ENCODE measurements at places on chromosomes 16 and 17.

DNA sequence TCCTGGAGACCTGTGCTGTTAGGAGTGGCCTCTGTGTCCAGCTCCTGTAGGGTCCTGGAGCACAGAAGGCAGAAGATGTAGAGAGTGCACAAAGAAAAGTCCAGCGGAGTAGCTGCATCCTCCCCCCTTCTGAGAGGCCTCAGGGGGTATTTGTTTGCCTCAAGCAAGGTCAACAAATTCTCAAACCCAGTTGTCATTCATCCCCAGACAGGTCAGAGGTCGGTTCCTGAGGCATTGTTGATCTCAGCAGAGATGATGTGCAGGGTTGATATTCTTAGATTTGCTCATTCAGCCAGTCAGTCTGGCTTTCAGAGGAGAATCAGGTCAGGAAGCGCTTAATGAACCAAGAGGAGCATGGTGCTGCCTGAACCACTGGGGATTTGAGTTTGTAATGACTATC is 8.3 kb upstream of the RBFOX1 start:
- DNase-seq = no peak

- DNase-seq = no peak
Measured at GRCh38 chr17:7651665-7652387, 1.1 kb downstream of the ATP1B2 start.

DNA sequence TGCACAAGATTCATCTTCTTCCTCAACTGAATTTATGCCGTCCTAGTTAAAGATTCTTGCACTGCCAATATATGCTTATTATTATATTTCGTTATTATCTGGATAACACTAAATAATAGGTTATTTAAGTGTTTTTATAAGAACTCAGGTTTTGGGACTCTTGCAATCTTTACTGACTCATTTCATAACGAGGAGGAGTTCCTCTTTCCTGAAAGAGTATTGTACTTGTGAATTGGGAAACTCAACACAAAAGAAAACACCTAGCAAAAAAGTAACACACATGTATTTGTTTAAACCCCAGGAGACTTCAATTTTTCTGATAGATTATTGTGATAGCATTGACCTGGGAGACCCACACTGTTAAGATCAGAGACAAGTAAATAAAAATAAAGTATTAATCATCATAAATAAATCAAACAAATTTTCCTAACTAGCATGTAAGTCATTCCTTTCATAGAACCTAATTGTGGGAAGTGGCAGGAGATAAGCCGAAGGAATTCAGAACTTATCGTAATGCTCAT is 505.8 kb downstream of the KCNJ2 start:
- no peak for DNase-seq

DNA sequence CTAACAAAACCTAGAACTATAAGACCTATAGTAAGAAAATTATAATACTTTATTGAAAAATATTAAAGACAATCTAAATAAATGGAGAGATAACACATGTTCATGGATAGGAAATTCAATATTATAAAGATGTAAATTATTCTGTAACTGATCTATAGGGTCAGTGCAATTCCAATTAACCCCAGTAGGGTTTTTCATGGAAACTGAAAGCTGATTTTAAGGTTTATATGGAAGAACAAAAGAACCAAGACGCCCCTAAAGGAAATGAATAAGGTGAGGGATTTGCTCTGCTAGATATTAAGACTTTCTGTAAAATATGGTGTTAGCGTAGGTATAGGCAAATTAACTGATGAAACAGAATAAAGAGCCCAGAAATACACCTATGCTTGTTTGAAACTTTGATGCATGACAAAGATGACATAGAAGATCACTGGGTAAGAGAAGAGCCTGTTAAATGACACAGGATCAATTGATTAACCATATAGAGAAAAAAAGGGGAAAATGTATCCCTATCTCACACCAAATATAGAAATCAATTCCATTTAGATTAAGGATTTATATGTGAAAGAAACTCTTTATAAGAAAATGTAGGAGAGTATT is 3.0 kb downstream of the ICAM2 start:
- peak; percentile 54 for DNase-seq

- DNase-seq = no peak
Measured at GRCh38 chr16:84916178-84916577, 95.2 kb downstream of the ZDHHC7 start.

- DNase-seq = no peak
Measured at GRCh38 chr17:73112246-73112645, 19.8 kb upstream of the SLC39A11 start.

DNA sequence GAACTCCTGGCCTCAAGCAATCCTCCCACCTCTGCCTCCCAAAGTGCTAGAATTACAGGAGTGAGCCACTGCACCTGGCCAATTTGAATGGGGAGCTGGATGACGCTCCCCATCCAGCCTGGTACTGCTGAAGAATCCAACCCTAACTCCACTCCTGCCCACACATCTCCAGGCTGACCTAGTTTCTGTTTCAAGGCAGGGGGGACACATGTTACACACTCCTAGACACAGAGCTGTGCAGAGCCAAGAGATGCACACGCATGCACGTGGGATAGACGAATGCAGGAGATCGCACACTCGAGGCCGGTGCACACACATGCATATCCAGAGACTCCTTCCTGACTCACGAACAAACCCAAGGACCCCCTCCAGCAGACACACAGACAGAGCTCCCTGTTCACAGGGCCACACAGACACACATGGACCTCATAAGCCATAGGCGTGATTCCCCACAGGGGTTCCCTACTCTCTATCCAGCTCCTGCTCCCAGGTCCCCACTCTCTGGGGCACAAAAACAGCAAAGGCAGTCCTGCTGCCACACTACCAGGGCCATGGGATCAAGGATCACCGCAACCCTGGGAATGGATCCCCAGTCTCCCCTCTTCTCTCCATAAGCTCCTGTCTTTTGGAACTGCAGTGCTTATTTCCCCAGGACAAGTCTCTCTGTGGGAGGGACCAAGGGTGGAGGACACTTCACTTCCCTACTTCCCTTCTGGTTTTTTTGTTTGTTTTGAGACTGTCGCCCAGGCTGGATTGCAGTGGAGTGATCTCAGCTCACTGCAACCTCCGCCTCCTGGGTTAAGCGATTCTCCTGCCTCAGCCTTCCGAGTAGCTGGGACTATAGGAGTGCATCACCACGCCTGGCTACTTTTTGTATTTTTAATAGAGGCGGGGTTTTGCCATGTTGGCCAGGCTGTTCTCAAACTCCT is 14.4 kb downstream of the EPOP start:
- DNase-seq = no peak

- no peak for DNase-seq
Measured at GRCh38 chr17:21228111-21228510, 14.2 kb upstream of the TMEM11 start.

DNA sequence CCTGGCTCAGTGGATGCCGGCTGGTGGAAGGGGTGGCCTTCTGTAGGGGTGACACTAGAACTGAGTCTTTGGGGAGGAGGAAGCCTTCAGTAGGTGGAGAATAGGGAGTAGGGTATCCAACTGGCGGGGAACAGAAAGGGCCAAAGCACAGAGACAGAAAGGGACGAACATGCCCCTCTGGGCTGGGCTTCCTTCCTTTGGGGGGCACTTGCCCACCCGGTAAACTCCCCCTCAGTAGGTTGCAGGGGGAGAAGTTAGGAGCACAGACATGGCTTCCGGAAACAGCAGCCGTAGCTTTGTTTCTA is 774 bp downstream of the ENGASE start:
- peak; percentile 13 for DNase-seq

DNA sequence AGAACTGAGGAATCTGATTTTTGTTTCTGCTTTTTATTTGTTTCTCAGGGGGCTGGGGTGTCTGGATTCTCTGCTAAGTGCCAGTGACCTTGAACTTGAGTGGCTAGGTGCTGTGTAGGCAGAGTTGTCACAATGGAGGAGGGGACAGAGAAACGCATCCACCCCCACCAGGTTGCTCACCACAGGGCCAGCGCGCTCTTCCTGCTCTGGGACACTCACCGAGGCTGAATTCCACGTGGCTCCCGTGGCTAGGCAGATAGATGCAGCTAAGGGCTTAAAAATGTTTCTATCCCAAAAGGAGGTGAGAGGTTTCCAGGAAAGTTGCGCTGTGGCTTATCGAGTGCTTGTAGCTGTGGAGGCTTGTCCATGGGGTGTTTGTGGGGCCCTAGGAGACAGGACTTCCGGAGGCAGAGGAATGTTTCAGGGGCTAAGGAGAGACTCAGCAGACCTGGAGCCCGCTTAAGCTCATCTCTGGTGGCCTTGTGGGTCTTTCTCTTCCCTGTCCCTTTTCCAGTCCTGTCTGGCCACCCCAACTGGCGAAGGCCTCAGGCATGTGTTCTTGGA is 36.8 kb downstream of the ADCY7 start:
- DNase-seq = no peak

DNA sequence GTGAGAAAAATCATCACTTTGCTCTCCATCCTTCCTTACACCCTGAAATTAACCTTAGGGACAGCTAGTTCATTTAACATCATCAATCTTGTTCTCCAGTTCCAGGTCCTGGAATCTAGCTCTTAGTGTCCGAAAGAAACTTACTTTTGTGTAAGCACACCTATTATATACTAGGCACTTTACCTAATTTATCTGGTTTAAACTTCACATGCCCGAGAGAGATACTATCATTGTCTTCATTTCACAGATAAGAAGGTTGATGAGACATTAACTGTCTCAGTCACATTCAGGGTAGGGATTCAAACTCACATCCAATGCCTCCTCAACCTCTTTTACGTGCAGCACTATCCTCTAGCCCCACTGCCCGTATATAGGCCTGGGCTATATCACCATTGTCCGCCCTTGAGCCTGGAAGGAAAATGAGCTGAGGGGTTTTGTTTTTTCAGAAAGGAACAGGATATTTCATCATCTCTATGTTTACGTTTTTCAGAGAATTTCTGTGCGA is 501 bp upstream of the AP2B1 start:
- no peak for DNase-seq

DNA sequence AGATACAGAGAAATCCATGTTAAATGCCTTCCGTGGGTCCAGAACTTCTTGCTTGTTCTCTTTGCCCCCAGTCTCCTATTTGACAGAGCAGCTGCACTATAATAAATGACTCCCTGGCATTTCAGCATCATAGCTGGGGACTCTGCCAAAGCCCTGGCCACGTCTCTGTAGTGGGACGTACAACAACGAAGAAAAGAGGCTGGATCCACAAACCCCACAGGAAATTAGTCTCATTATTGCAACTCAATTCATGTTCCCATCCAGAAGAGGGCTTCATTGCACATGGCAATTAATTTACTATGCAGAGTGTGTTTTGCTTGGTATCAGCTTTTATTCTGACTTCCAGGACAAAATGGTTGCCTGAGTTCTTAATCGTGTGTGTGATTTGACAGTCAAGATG is 121.3 kb downstream of the CDH13 start:
- DNase-seq = no peak
